ENCODE measurements at places on chromosomes 7 and 10.

DNA sequence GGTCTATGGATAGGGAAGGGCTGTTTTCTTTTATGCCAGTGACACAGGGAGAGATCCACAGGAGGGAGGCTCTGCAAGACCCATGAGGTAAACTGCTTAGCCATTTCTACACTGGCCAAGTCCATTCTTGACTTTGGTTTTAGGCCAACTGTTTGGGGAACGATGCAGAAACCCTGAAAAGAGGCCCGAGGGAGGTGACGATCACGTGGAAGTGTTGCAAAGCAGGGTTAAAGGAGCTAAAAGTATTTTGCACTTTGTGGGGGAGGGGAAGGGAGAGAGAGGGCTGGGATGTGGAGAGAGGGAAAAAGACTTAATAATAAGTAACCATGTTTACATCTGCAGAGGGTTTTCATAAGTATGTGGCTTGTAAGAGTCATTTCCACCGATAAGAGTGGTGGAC is 239.7 kb downstream of the EMX2 start:
- DNase-seq: no peak

DNA sequence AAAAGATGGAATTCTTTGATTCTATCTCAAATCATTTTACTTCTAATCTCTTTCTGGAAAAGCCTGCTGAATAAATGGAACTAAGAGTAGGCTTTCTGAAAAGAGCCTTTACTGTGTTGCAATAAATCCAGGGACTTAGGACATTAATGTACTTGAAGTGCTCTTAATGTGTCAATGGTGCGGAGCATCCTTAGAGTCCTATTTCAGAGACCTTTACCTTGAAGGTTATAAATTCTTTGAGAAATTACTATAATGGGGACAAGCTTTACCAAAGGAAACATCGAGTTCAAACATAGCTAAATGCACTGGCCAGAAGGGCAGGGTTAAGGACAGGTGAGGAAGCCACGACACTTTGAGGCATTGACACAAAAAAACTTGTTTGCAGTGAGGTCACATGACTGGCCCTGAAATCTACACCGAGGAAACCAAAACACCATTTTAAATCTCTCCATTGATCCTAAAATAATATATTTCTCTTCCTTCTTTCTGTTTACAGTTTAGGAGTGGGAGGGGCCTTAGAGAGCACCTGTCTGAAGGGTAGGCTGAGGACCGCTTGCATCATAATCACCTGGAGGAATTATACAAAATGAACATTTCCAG is 48.1 kb upstream of the EXOC6 start:
- no peak for DNase-seq

DNA sequence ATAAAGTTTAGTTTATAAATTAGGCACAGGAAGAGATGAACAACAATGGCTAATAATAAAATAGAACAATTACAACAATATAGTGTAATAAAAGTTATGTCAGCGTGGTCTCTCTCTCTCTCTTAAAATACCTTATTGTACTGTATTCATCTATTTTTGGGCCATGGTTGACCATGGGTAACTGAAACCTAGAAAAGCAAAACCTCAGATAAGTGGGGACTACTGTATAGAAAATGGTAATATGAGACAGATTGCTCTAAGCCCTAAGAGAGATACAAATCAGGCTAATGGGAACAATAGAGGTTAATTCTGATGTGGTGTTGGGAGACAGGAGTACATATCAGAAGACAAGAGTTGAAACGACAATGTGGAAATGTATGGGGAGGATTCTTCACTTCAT is 86.2 kb downstream of the ZNF365 start:
- DNase-seq: no peak

DNA sequence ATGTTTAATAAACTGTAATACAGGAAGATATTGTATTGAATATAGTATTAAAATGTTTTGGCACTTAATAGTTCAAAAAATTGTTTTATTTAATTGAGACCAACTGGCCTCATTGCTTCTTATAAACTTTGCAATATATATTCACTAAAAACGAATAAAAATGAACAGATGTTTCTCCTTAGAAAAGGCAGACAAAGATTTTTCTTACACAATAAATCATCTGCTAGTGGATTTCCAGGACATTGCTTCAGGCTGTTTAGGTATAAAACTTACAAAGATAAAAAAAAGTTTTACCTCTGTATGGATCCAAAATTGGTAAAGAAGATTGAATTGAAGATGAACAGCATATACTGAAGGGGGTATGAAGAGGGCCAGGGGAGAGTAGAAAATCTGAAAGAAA is 143.6 kb downstream of the AGMO start:
- no peak for DNase-seq
